ENCODE measurements at places on chromosomes 4 and X.

DNA sequence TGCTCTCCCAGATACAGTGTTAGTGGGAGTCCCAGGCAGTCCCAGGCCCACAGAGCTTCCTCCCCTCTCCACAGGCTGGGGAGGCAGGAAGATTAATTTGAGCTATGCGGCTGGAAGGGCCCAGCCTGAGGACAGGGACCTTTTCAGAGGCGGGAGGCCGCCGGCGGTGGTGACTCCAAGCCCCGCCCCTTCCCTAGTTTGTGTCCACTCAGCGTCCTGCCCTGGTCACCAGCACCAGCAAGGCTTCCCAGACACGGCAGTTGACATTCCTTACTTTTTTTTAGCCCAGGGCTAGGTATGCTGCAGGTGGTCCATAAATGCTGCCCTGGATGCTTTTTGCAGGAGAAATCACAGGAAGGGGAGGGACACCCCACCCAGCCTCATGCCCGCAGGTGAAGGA lies 67.7 kb upstream of the LRPAP1 start:
- H3K36me3 ChIP-seq = no peaks in the 10 kb centered on the region
- no peak overlapping the region for H3K27ac ChIP-seq

DNA sequence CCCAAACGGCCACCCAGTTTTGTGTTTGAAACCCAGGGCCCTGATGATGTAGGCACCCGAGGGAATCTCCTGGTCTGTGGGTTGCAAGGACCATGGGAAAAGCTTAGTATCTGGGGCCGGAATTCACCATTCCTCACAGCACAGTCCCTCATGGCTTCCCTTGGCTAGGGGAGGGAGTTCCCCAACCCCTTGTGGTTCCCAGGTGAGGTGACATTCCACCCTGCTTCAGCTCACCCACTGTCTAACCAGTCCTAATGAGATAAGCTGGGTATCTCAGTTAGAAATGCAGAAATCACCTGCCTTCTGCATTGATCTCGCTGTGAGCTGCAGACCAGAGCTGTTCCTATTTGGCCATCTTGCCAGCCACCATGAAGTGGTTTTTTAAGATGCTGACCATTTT lies 84.0 kb downstream of the PRKG2 start:
- DNase-seq = no peak
- H3K4me1 ChIP-seq = no peaks in the 10 kb centered on the region
- no peak overlapping the region for H3K27ac ChIP-seq
- no peak overlapping the region for H3K4me3 ChIP-seq

- no peak overlapping the region for H3K4me3 ChIP-seq
- H3K27me3 ChIP-seq = no peaks in the 10 kb centered on the region
- no peak for DNase-seq
- H3K27ac ChIP-seq = no peak overlapping the region
- H3K36me3 ChIP-seq = no peaks in the 10 kb centered on the region
These were observed 175.6 kb upstream of the GPC4 start for GRCh38 chrX:133590703-133591505.

GRCh38 chrX:126551725-126552312 lies 795 bp downstream of the DCAF12L1 start:
- no peaks in the 10 kb centered on the region for H3K4me1 ChIP-seq
- no peak overlapping the region for H3K4me3 ChIP-seq
- no peaks in the 10 kb centered on the region for H3K27me3 ChIP-seq
- no peak for DNase-seq
- no peak overlapping the region for H3K27ac ChIP-seq

DNA sequence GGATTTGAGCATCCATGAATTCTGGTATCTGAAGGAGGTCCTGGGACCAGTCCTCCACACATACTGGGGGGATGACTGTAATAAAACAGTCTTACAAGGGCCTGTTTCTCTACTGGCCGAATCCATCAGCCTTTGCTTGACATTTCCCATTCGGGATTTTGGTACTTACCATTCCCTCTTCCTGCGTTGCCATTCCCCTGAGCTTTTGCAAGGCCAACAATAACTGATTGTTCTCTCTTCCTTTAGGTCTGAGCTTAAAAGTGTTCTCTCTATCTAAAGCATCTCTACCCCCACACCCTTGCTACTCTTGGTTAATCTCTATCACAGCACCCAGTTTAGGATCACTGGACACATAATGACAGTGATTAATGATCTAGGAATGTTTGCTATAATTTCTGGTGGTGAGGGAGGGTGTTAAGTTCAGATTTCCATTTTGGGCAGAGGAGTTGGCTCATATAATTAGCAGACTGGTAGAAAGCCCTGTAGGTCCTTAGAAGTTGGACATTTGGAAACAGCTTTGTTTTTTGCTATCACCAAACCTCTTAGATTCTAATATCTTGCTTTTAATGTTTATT lies 29.4 kb downstream of the TMA16 start:
- H3K27me3 ChIP-seq = no peaks in the 10 kb centered on the region
- H3K36me3 ChIP-seq = peaks cover 52% of the 10 kb centered on the region
- DNase-seq = no peak
- H3K4me3 ChIP-seq = no peak overlapping the region
